ENCODE measurements at places on chromosomes 7 and 10. TPM values are rescaled to one million over a fixed set of nuclear protein-coding genes. Genes with fewer than 3 reads are reported as not detected.

Gene SERPINE1
- 1.2 TPM for polyA plus RNA-seq

Gene OR2A7
- polyA plus RNA-seq, result 3.2 TPM

Gene SPDYE9
- polyA plus RNA-seq, result 0.78 TPM

Gene UCMA
- 18.7 TPM for polyA plus RNA-seq

Gene CDH23
- polyA plus RNA-seq, result 0.95 TPM

Gene PRKCQ
- 12.6 TPM for polyA plus RNA-seq

Gene FOXI2
- polyA plus RNA-seq, result 1.1 TPM

Gene TSPAN13
- polyA plus RNA-seq, result 42.5 TPM

Gene DTX2
- 36.1 TPM for polyA plus RNA-seq

Gene DEPP1
- polyA plus RNA-seq, result 0.37 TPM

Gene GIMAP7
- polyA plus RNA-seq, result not detected

Gene SPDYE2B
- not detected for polyA plus RNA-seq

Gene AQP1
- not detected for polyA plus RNA-seq

Gene ENO4
- 0.44 TPM for polyA plus RNA-seq

Gene PLAC9
- 14.4 TPM for polyA plus RNA-seq

Gene IDI2
- polyA plus RNA-seq, result not detected

Gene KCND2
- 8.3 TPM for polyA plus RNA-seq

Gene PLPP4
- polyA plus RNA-seq, result 0.42 TPM

Gene CNNM1
- polyA plus RNA-seq, result 0.52 TPM

Gene CRPPA
- polyA plus RNA-seq, result 0.73 TPM

Gene PRTFDC1
- 9.1 TPM for polyA plus RNA-seq

Gene SRRM3
- 8.2 TPM for polyA plus RNA-seq

Gene AGAP5
- 5.0 TPM for polyA plus RNA-seq

Gene ZNF25
- 0.23 TPM for polyA plus RNA-seq

Gene GRID2IP
- 0.73 TPM for polyA plus RNA-seq

Gene GFRA1
- 1.2 TPM for polyA plus RNA-seq

Gene SPDYE11
- polyA plus RNA-seq, result 0.92 TPM

Gene MEOX2
- 0.50 TPM for polyA plus RNA-seq

Gene WAC
- 59.4 TPM for polyA plus RNA-seq

Gene ST8SIA6
- 1.6 TPM for polyA plus RNA-seq

Gene LDB3
- 0.16 TPM for polyA plus RNA-seq

Gene STOX1
- 1.7 TPM for polyA plus RNA-seq

Gene VGF
- 2.6 TPM for polyA plus RNA-seq

Gene CPA4
- polyA plus RNA-seq, result not detected

All from GM23338 (cell line).